ENCODE measurements at places on chromosomes 1 and 21. TPM values are rescaled to one million over a fixed set of nuclear protein-coding genes. Genes with fewer than 3 reads are reported as not detected.

GRCh38 chr21:33703750-33704606 is 61.7 kb downstream of the ITSN1 start:
- no peak for DNase-seq

GRCh38 chr1:174689524-174689923 is 241.8 kb downstream of the GPR52 start:
- no peak for DNase-seq

GRCh38 chr1:74689621-74690363 is 16.2 kb upstream of the ERICH3 start:
- peak; percentile 65 for DNase-seq

GRCh38 chr1:7562729-7563605 is 208.1 kb upstream of the VAMP3 start:
- DNase-seq = no peak

GRCh38 chr1:6831366-6831765 is 46.1 kb downstream of the CAMTA1 start:
- DNase-seq = no peak

DNA sequence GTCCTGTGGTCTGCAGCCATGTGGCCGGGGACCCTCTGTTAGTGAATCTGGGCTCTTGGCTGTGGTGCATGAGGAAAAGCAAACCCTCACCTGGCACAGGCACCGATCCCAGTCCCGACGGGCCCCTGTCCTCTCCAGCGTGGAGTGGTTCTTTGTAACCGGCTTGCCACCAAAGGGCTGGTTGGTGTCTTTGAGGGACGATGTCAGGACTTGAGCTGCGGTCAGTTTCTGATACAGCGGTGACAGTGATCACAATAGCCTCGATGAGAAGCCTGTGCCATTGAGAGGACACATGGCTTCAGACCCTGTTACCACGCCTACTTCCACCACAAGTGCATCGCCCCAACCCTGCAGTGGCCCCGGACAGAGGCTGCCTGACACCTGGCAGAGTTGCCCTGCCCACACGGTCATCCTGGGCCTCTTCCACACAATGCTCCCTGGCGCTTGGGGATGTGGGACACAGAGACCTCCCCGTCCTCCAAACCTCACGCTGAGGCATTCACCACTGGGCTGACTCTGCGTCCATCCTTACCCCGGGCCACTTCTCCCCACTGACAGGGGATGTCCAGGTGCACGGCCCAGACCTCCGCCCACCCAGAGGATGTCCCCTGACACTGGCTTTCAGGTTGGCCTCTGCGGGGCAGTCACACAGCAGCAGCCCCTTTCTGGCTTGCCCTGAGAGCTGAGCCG is 18.8 kb upstream of the ACTRT2 start:
- no peak for DNase-seq

GRCh38 chr1:237868817-237869600 is 21.7 kb downstream of the ZP4 start:
- no peak for DNase-seq

DNA sequence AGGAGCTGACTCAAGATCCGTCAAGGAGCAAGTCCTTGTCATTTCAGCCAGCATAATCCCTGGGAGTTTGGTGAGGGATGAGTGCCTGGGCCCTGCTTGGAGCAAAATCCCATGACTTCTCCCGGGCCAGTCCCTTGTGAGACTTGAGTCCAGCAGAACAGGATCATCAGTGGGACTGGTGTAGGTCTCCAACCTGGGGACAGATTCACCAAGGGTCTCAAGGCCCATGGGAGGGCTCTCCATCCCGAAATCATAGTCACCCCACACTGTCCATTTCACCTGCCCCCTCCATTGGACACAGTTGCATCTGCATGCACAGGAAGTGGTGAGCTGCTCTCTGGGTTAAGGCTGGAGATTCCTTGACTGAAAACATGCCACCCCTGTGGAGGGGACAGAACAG is 178.2 kb downstream of the FOXD2 start:
- no peak for DNase-seq

DNA sequence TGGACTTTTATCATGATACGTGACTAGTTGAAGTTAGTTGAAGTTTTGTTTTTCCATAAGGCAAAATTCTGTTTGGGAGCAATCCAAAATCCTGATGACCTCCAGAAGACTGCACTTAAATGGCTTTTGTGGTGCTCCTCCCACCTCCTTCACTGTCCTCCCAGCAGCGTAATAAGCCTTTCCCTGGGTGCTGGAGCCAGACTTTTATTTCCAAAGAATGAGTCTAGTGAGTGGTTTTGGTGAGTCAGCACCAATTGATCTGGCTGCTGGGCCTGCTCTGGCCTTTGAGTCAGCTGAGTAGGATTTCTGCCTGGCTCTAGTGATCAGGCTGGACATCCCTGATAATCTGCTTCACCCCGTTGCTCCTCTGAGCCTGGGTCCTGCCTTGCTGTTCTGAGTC is 21.7 kb upstream of the KCND3 start:
- no peak for DNase-seq

DNA sequence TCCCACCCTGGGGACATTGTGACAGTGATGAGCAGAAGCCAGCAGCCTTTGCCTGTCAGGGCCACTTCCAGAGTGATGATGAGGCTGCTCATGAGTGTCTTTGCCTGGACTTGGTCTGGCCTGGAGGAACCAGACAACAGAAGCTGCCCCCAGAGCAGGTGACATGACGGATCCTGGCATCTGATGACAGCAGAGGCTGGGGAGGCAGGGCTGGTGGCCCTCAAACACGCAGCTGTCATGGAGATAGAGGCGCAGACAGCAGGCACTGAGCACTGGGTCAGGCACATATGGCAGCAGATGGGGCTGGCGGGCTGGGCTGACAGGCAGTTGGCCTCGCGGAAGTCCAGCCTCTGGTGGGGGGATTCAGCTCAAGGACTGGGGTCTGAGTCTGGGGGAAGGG is 66.4 kb upstream of the STUM start:
- no peak for DNase-seq

GRCh38 chr1:108583757-108584427 is 24.0 kb downstream of the EEIG2 start:
- DNase-seq = no peak

- no peak for DNase-seq
These were observed 585.7 kb upstream of the CAMK1G start for GRCh38 chr1:208997726-208998312.

- DNase-seq = no peak
These were observed 4.5 kb upstream of the DDX59 start for GRCh38 chr1:200673952-200674823.

PCSK9 gene
- 1.9 TPM for polyA plus RNA-seq

GNG12 gene
- 109 TPM for polyA plus RNA-seq

PPFIA4 gene
- 12.2 TPM for polyA plus RNA-seq

TMEM82 gene
- 4.6 TPM for polyA plus RNA-seq

CLDN8 gene
- polyA plus RNA-seq = 67.1 TPM

SLAMF1 gene
- not detected for polyA plus RNA-seq

KIF21B gene
- polyA plus RNA-seq = 1.7 TPM

SAMD11 gene
- polyA plus RNA-seq = 102 TPM

Data from left renal cortex interstitium (tissue), 4 donors.